NB4 (cell line): ENCODE measurements at places on chromosomes 3 and 15.

DNA sequence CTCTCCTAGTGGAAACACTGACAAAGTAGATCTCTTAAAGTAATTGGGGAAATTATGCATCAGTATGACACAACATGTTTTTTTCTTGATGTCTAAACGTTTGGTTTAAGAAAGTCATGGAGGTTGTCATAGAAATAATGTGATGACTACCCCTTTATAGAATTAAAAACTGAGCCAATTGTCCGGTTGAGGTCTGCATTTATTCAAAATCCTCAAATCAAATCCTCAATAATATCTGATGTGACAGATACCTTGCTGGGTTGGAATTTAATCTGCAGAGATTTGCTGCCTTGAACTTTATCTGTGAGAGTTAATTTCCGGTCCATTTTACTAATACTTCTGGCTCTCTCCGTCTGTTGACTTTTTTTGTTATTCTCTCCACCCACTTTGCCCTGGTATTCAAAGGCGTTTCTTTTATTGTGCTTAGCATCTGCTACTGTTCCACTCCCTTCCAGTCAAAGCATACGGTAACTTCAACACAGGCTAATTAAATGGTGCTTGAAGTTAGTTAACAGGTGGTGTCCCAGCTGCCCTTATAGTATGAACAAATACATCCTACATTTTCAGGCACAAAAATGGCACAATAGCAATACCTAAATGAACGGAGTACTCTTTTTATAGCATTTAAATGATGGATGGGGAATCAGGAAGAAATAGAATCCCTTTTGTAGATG, 628.3 kb downstream of the ROBO1 start:
- DNase-seq, result no peak

DNA sequence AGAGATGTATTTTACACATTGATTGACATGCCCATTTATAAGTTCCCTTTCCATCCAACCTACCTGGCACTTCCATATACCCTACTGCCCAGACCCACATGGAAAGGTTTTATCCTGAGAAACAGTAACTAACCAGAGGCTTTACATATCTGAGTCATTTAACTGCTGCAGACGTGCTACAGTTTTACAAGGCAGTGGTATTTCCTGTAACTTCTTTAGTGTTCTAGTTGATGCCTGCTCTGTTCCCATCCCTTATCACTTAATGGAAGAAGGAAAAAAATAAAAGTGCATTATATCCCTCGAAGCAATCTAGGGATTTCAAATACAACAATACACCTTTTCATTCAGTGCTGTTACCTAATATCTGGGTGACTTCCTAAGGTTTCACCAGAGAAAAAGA, 107.1 kb downstream of the TMCO5A start:
- no peak for DNase-seq

GRCh38 chr3:30512576-30512975, 93.8 kb upstream of the TGFBR2 start:
- no peak for DNase-seq

- DNase-seq, result no peak
Observed at GRCh38 chr15:35566991-35567390, 21.0 kb upstream of the DPH6 start.

- no peak for DNase-seq
Observed at GRCh38 chr3:181330821-181331563, 341.5 kb upstream of the DNAJC19 start.
